ENCODE measurements at places on chromosomes 16 and 17. TPM values are rescaled to one million over a fixed set of nuclear protein-coding genes. Genes with fewer than 3 reads are reported as not detected.

Gene INCA1
- polyA plus RNA-seq = 3.1 TPM

Gene PRSS53
- not detected for polyA plus RNA-seq

Gene MEAK7
- not detected for polyA plus RNA-seq

Gene SOST
- polyA plus RNA-seq = not detected

Gene LPCAT2
- 19.1 TPM for polyA plus RNA-seq

- no peak for DNase-seq
Measured at GRCh38 chr16:85519540-85520231, 93.4 kb upstream of the GSE1 start.

DNA sequence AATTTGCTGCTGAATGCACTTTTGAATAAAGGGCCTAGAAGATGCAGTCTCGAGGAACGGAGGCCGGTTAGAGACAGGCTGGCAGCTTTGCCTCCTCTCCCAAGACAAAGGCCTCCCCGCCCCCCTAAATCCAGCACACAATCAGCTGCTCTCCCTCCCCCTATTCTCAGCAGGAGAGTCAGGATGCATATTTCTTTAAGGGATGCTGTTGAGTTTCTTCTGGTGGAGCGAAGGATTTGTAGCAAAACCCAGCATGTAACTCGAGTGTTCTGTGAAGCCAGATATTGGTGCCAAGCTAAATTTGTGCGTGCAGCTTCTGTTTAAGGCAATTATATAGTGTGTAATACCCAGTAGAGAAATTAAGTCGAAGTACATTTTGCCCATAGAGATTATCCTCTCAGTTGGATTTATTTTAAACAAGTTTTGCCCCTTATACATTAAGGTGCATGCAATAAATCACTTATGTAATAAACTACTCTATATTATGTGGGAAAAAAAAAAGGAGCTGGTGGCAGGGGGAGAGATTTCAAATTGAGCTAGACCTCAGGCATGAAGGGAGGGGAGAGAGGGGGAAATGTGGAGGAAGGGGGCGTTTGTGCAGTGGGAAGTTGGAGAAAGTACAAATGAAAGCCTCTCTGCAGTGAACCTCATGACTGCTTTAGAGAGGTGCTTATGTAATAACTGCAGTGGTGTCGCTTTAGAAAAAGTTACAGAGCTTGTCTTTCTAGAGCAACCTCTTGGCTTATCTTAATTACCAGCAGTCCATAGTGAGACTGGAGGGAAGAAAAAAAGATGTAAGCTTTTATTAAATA lies 599.2 kb downstream of the MAF start:
- no peak for DNase-seq

GRCh38 chr16:11957591-11958395 lies 7.2 kb upstream of the TNFRSF17 start:
- DNase-seq = no peak

DNA sequence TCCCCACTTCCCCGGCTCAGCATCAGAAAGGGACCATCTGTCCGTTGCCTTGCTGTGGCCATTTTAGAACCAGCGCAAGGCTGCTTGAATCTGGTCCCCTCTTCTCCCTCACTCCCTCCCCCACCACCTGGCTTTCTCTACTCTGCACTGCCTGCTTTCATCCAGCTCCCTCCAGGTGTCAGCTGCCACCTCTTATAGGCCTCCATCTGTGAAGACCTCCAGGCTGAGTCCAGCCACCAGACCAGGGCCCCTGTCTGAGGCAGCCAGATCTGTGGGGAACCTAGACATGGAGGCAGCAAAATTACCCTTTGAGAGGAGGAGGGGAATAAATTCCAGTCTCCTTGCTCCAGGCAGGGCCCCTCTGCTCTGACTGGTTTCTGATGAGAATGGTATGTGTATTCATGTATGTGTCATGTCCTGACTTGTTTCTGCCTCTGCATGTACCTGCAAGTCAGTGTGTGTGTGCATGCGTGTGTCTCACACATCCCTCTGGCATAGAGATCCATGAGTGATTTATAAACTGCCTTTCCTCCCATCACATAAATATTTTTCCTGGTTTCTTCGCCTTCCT lies 21.1 kb downstream of the MINK1 start:
- DNase-seq = no peak

DNA sequence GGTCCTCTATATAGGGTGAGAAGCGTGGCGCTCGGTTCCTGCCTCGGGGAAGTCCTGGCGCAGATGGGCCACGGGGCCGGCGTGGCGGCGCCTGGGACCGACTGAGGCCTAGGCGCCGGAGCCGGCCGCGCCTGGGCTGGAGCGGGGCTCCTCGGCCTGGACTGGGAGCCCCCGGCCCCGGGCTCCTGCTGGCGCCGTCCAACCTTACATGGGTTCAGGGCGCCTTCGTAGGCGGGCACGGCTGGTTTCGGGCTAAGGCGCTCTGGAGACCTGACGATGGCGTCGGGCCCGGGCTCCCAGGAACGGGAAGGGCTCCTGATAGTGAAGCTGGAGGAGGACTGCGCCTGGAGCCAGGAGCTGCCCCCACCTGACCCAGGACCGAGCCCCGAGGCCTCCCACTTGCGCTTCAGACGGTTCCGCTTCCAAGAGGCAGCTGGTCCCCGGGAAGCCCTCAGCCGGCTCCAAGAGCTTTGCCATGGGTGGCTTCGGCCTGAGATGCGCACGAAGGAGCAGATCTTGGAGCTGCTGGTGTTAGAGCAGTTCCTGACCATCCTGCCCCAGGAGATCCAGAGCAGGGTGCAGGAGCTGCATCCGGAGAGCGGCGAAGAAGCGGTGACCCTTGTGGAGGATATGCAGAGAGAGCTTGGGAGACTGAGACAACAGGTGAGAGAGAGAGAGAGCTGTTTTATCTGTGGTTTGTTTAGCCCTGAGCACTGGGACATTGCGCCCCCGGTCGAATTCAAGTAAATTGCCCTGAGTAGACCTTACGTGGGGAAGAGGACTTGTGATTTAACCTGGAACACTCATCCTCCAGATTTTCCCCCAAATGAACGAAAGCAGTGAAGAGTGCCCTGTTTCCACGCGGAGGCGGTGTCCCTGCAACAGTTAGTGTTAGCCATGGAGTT lies 504 bp downstream of the ZNF263 start:
- DNase-seq = no peak

GRCh38 chr16:23501291-23501690 lies 9.0 kb downstream of the GGA2 start:
- DNase-seq = no peak
